Mammary epithelial cell (primary cell): ENCODE measurements at places on chromosomes 7 and 10.

GRCh38 chr7:44307905-44308595 lies 17.3 kb downstream of the CAMK2B start:
- DNase-seq, result peak; percentile 83

GRCh38 chr10:78830062-78830975 lies 238.4 kb upstream of the ZMIZ1 start:
- peak; percentile 20 for DNase-seq

- no peak for DNase-seq
Observed at GRCh38 chr7:150396426-150396825, 17.3 kb downstream of the ZNF775 start.

- no peak for DNase-seq
Observed at GRCh38 chr7:80496586-80496985, 15.3 kb downstream of the GNAT3 start.

DNA sequence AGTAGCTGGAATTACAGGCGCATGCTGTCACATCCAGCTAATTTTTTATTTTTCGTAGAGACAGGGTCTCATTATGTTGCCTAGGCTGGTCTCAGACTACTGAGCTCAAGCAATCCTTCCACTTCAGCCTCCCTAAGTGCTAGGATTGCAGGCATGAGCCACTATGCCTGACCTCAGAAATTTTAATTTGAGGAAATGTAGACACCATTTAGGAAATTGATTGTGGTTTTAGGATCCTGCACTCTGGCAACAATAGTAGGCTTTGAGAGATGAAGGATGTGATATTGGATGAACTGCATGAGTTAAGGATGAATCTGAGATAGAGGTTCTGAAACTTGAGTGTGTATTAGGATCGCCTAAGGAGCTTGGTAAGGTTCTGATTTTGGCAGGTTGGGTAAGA lies 66.5 kb downstream of the PPP1R9A start:
- no peak for DNase-seq

- no peak for DNase-seq
Observed at GRCh38 chr10:70540089-70540788, 61.7 kb downstream of the PALD1 start.

GRCh38 chr7:88042157-88042556 lies 108.1 kb downstream of the ADAM22 start:
- no peak for DNase-seq

DNA sequence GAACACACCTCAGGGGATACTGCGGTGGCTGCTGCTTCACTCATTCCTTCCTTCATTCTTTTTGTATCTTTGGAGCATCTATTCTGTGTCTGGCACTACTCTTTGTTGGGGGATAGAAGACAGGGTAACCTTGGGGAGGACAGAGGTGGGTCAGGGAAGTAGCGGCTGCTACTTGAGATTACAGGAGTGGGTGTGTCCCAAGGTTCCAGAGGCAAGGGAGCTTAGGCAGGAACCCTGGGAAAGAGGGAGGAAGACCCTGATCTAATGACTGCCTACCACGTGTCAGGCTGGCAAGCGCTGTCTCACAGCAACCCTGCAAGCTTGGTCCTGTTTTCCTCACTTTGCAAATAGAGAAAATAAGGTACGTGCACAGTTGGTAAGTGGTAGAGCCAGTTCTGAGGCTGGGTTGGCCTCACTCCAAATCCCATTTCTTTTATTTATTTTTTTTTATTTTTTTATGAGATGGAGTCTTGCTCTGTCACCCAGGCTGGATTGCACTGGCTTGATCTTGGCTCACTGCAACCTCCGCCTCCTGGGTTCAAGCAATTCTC lies 985.9 kb upstream of the ZNF722 start:
- DNase-seq, result no peak

DNA sequence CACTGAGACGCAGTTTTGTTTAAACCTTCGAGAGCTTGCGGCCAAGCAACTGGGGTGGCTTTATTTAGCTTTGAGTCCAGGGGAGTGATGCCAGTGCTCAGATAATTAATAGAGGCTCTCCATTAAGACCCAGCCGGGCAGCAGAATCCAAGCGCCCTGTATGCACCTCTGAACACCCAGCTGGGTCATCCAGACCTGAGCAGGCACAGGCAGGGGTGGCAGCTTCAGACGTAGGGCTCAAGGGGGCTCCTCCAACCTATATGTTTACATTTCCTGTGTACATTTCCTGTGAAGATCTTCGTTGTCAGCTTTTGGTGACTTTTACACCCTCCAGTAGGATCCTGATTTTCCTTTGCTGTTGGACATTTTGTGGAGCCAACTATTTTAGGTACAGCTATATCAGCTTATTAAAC lies 719.5 kb downstream of the LRMDA start:
- no peak for DNase-seq

GRCh38 chr7:135248546-135248945 lies 14.9 kb downstream of the STRA8 start:
- no peak for DNase-seq

DNA sequence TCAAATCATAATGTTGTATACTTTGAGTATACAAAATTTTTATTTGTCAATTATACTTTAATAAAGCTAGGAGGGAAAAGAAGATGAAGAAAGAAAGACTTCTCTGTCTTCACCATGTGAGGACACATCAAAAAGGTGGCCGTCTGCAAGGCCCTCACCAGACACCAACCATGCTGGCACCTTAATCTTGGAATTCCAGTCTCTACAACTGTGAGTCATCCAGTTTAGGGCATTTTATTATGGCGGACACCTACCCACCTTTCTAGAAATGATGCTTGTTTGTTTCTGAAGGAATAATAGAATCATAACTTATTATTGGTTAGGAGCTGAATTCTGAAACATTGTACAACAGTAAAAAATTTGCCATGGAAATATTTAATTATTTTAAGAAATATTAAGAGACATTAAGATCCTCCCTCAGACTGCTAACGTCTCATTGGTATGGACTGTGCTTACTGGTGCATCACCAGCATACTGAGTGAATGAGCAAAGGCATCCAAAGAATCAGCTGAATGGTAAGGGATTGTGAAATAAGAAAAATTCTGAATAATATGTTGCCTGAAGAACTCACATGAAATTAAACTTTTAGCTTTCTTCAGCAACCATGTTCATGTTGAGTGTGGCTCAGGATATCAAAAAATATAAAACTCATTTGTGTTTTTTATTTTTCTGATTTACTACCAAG lies 536.6 kb downstream of the HTR7 start:
- DNase-seq, result peak; percentile 27

- DNase-seq, result peak; percentile 70
Observed at GRCh38 chr7:137343281-137343841, at the start of gene PTN. TSS of gene PTN (minus strand) at chr7:137343733. CDS start at chr7:137254973, 88,760 bp downstream.

GRCh38 chr7:139900326-139900725 lies 71.3 kb downstream of the TBXAS1 start:
- DNase-seq, result no peak

DNA sequence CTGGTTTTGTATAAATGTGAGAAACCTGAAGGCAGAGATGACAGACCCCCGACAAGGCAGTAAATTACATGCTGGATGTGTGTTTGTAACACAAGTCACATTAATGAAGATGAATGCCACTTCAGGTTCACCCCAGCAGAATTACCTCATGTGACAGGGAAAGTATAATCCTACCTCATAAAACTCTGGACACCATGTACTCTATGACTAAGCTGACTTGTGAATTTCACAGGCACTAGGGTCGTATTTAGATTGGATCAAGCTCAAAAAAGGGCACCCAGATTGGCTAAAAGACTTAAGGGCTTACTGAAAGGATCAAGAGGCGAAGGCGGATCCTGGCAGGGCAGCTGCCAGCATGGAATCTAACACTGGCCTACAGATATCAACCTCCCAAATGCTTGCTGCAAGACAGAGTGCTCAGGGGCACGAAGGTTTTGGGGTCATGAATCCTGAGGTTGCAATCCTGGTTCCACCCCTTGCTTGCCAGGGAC lies 161.4 kb downstream of the PIP4K2A start:
- no peak for DNase-seq

DNA sequence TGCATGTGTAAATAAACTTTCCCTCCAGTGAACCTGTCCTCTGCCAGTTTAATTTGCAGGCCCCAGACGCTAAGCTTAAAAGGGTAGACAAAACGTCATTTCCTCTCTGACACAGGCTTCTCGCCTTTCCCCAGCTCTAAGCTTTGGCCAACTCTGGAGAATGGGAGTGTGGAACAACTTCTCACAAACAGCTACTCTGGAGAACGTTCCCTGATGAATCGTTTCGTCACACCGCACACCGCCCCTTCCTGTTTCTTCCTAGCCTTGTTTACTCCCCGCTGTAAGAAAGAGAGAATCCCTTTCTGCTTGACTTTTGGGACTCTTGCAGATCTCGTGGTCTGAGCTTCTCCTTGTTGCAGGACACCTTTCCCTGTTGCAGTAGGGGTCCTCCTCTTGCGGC lies 564.2 kb downstream of the TCERG1L start:
- DNase-seq, result no peak

DNA sequence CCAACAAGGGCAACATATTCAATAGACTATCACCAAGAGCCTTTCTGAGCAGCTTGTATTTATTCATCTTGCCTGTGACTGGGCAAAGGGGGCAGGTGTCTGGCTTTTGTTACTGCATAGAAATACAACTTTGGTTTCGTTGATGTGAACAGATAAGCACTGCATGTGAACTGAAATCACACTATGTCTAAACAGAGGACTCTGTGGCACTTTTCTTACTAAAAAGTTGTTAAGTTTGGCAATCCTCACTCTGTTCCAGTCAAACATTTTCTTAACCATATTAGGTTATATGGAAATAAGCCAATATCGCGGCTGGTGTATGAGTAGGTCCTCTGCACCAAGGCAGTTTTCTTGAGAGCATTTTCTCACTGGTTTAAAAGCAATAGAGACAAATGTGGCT lies 48.5 kb downstream of the CALD1 start:
- no peak for DNase-seq

DNA sequence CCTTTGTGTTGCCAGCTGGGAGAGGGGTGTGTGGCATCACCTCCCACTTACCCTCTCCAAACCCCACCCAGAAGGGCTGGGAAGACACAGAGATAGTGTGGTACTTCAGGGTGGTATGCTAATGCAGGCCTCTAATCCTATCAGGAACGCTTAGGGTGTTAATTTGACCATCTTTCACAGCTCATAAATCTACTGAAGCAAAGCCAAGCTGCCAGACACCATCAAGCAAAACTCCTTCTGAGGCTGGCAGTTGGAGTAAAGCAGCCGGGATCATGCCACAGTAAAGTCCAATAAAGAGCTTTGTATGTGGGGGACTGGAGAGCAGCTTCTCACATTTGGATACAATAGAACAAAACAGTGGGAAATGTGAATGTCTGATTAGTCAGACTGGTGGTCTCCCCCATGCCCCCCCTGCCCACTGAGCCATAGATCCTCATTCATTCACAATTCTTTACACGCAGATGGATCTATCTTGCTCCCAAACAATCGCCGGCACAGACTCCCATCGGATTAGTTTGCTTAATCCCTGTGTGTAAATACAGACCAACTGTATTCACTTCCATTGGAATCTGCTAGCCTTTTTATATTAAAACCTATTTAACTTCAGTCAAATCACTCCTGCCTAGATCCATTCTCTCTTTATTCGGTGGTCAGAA lies 29.6 kb downstream of the FGFBP3 start:
- DNase-seq, result no peak

DNA sequence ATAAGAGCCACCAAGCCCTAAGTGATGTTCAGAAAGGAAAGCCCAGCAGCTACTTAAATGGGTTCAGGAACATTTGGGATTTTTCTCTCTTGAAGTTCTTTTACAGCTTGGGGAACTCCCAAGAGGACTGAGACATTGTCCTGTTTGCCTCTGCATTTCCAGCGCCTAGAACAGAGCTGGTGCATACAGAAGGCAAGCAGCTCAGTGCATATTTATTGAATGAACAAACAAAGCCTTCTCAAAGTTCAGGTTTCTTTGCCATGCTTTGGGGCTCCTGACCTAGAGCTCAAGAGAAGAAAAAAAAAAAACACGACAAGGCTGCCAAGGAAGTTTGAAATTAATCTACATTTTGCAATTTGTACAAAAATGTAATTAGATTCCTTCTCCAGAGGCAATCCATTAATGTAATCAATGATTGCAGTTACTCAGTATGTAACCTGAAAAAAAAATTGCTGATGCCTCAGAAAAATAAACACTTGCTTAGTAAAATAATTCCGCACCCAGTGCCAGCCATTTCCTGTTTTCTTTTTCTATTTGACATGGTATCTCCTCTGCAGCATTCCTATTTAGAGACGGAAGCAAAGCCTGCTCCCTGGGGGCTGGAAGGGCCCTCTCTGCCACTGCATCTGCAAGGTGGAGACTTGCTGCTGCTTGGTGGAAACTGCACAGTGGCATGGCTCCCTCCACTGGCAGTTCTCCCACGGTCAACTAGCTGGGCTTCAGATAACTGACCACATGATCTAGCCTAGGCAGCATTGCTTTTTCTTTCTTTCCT lies 157.3 kb downstream of the TMEM178B start:
- DNase-seq, result no peak

DNA sequence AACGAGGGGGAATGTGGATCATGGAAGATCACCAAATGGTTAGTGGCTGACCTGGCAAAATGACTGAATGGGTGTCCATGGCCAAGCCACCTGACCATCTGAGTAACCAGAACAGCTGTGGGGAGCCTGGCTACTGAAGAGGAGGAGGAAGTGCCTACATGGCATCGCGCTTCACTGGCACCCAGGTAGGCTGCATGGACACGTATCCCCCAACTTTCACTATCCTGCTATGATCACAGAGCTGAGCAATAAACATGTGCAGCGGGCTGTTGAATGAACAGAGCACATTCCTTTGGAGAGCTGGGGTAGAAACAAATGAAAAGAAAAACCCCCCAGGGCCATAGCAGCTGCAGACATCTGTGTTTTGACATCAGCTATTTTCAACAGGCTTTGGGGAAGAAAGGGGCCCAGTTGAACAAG lies 6.5 kb downstream of the AKR1B1 start:
- no peak for DNase-seq

- DNase-seq, result no peak
Observed at GRCh38 chr7:112143136-112143535, 63.1 kb downstream of the DOCK4 start.

GRCh38 chr10:30581779-30582380 lies 47.7 kb downstream of the LYZL2 start:
- peak; percentile 38 for DNase-seq
